Panc1 (cell line): ENCODE measurements at places on chromosomes 6 and 20.

DNA sequence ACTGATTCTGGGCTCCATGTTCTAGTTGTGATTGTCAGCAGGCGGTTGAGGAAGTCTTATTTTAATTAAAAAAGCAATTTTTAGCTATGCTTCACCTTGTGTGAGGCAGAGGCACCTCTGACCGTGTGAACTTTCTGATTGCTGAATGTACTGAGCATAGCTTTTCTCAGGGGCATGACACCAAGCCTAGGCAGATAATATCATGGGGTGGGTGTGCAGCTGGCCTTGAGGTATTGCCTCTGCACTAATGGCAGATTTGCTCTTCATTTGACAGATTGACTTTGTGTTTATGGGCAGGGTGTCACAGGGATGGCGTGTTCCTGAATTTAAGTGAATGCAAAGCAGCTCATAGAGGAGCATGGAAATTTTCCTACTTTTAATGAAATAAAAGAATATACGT is 19.6 kb downstream of the CTNNBL1 start:
- DNase-seq, result no peak

DNA sequence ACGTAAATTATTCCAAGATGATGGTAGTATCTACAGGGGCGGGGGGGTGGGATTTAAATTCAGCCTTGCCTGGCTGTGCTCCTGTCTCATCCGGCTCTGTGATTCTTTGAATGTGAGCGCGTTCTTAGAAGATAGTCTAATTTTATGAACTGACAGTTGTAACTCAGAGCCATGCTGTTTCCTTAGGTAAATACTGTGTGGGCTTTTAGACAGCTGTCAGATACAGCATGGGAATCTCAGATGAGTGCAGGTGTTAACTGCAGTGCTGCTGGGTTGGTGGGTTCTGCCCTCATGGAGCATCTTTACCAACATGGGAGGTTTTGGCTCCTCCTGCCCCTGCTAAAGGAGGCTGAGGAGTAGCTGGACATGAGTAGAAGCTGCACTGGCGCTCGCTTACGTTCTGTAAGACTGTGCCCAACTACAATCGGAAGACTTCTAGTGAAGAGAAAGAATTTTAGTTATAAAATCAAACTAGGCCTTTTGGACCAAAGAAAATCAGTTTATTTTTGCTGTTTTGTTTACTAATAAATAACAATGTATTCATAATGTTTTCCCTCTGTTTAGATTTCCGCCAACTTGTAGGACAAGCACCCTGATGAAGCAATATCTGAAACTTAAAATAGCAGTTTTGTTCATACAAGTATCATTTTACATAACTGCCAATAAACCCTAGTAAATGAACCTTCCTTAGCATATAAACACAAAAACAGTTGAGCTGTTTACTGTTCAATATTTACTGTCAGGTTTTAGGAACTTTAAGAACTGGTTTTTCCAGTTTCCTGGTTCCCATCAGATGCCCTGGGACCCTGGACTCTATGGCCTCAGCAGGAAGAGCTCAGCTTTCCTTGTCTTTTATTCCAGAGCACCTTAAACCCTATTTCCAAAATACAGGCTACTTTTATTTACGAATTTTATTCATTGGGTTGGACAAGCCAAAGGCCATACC is 66.1 kb downstream of the FAM120B start:
- no peak for DNase-seq

- DNase-seq, result no peak
These were observed 49.2 kb downstream of the SESN1 start for GRCh38 chr6:109045493-109045892.

- DNase-seq, result no peak
These were observed 17.8 kb upstream of the AAR2 start for GRCh38 chr20:36218380-36219064.

DNA sequence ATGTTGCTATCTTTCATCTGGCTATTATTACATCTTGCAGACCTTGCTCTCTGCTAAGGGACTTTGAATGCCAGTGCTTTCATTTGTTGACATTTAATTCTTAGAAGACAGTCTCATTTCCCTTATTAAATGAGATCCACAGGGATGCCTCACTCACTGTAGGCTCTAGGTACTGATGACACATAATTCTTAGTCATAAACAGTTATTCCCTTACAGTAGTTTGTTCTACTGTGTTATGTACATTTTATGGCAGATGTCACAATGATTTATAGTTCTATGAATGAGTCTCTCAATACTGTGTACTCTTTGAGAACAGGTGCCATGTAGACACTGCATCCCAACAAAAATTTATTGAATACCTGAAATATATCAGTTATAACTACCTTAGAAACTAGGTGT is 70.3 kb downstream of the FAM83B start:
- DNase-seq, result peak; percentile 71

- DNase-seq, result no peak
These were observed 24.5 kb downstream of the PXDC1 start for GRCh38 chr6:3727036-3727435.

DNA sequence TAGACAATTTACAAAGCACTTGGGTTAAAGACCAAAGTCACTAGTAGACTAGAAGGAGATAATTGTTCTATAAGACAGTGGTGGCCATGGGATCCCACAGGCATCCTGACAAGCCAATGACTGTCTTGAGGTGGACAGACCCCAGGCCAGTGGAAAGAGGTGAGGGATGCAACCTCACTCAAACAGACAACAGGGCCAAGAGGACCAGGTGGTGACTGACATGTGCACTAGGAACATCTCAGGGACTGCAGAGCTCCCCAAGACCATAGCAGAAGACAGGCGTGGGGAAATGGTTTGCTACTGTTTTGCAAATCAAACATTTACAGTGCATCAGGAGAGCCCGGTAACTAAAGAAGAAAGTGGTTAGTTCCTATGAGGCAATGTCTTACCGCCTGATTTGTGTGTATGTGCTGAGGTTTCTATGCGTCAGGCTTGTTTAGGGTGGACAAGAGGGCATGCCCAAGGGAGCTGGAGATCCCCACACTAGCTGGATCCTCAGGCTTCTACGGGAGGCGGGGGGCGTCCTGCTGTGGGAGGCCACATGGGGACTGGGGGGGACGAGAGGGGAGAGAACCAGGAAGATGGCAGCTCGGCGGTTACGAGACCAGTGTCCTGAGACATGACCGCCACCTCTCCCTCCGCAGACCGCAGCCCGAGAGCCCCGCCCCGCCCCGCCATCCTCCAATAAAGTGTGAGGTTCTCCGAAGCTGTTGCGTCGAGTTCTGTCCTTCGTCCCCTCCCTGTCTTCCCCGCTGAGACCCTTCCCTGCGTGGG is 623 bp upstream of the MRPS26 start:
- no peak for DNase-seq

GRCh38 chr20:18989736-18990474 is 176.3 kb downstream of the SCP2D1 start:
- no peak for DNase-seq

DNA sequence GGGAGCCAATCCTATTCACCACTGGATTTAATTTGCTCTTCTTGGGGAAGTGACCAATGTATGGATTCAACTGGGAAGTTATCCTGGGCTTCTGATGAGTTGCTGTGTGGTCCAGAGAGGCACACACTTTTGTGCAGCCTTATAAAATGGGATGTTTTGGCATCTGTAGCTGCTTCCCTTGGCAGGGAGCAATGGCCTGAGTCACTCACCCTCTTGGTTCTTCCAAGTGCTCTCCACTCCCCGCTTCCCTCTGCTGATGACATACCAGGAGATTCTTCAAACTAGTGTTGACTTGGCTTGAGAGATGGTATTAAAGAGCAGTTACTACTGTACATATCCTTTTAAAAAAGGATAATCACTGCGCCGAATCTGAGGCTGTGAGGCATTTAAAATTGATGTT is 105.8 kb downstream of the JARID2 start:
- no peak for DNase-seq

DNA sequence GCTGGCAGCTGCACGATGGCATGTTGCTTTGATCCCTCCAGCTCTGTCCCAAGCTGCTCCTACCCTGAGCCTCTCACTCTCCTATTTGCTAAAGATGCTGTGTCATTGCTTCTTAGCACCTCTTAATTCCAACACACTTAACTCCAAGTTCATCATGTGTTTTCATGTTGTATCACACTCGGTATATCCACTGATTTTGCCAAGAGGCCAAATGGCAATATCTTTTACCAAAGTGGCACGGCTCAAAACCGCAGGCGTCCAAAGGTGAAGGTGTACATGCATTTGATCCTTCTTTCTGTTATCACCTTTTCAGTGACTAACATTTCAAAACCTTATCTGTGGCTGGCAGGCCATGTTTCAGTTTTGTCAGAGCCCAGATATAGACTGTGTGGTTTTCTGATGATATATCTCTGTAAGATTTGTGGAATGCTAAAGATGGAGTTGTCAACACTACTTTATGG is 217.0 kb downstream of the TBX18 start:
- DNase-seq, result no peak

- DNase-seq, result no peak
These were observed 34.1 kb upstream of the PDE10A start for GRCh38 chr6:165697171-165697570.

GRCh38 chr6:80133020-80133419 is 26.5 kb downstream of the BCKDHB start:
- no peak for DNase-seq

GRCh38 chr6:5028921-5029320 is 25.1 kb upstream of the RPP40 start:
- no peak for DNase-seq

- no peak for DNase-seq
These were observed 76.0 kb downstream of the MAN1A1 start for GRCh38 chr6:119273272-119274196.

- no peak for DNase-seq
These were observed 281.2 kb upstream of the JARID2 start for GRCh38 chr6:14964556-14965270.

- DNase-seq, result no peak
These were observed 15.6 kb downstream of the HSPA12B start for GRCh38 chr20:3748073-3748472.

DNA sequence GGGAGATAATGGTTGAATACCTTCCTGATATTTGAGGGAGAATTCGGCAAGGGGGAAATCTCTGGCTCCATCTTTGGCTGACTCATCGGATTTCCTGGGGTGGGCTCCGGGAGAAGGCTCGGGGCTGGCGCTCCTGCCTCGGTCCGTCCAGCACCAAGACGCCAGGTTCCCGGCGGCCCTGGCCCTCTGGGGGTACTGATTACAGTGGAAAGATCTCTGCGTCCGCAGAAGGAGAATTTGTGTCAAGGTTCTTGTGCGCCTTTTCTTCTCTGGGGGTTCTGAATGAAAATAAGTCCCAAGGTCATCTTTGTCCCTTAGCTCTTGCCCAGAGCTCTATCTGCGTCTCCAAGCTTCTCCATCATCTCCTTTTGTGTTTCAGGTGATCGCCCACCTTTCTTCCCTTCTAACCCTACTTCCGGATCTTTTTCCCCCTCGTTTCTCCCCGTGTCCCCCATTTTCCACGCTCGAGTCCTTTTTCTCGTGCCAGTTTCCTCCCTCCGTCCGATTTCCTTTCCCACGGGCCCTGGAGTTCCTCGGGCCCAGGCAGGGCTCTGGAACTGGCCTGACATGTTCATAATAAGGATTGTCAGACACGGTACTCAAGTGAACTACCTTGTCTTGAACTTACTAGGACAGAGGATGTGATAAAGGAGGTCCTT is 11.6 kb downstream of the NRN1 start:
- no peak for DNase-seq

DNA sequence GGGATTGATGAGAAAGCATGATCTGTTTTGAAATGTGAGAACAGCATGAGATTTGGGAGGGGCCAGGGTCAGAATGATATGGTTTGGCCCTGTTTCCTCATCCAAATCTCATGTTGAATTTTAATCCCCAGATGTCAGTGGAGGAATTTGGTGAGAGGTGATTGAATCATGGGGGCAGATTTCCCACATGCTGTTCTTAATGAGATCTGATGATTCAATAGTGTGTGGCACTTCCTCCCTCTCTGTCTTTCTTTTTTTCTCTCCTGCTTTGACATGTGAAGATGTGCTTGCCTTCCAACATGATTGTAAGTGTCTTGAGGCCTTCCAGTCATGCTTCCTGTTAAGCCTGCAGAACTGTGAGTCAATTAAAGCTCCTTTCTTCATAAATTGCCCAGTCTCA is 1060.3 kb upstream of the CITED2 start:
- no peak for DNase-seq

DNA sequence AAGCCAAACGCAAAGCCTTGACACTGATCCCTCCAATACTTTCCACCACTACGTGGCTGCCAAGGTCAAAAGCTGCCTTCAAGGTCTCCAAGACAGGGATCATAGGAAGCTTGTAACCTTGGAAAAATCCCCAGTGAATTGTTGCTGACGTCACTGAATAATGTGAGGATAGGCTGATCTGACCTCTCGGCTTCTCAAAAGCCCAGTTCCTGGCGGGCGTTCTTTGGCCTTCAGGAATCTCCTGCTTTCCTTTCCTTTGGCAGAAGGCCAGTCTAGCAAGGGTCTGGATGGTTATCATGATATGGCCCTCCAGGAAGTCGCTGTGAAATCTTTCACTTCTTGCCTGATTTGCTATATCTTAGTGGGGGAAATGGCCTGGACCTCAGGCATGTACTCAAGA is 61.4 kb upstream of the TNFAIP3 start:
- no peak for DNase-seq

GRCh38 chr6:27757307-27757706 is 154.9 kb downstream of the OR2B2 start:
- DNase-seq, result no peak

DNA sequence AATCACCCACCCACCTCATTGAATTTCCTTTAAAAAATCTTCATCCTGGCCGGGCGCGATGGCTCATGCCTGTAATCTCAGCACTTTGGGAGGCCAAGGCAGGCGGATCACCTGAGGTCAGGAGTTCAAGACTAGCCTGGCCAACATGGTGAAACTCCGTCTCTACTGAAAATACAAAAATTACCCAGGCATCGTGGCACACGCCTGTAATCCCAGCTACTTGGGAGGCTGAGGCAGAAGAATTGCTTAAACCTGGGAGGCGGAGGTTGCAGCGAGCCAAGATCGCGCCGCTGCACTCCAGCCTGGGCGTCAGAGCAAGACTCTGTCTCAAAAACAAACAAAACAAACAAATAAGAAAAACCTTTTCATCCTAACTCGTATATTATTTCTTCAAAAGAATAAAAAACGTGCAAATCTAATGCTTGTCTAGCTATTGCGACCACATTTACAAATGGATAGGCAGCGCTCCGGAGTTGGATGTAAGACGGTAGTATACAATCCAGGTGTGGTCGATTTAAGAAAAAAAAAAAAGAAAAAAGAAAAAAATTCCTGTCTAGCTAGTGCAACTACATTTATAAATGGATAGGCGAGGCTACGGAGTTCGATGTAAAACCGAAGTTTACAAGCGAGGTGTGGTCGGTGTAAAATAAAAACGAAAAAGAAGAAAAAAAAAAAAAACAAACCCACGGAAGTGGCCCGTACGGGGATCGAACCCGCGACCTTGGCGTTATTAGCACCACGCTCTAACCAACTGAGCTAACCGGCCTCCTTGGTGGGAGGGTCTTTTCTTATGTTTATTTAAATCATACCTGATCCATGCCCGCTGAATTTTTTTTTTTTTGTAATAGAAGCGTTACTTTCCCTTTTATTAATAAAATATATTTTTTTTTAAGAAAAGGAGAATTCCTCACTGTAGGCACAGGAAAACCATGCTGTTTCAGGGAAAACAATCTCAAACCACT is 70.7 kb upstream of the PRSS16 start:
- peak; percentile 55 for DNase-seq

GRCh38 chr20:63333241-63333836 is 27.8 kb downstream of the CHRNA4 start:
- no peak for DNase-seq

GRCh38 chr20:45164906-45165305 is 9.8 kb upstream of the PI3 start:
- no peak for DNase-seq

- no peak for DNase-seq
These were observed 16.5 kb downstream of the LIN28B start for GRCh38 chr6:104973404-104973803.

GRCh38 chr20:3782597-3782996 is 1.3 kb upstream of the SPEF1 start:
- DNase-seq, result no peak

GRCh38 chr6:168574075-168574698 is 133.2 kb downstream of the SMOC2 start:
- no peak for DNase-seq
